ENCODE measurements at places on chromosomes 7 and 10.

- no peak for DNase-seq
- no peaks in the 10 kb centered on the region for H3K27me3 ChIP-seq
- peaks cover 11% of the 10 kb centered on the region for H3K36me3 ChIP-seq
- no peaks in the 10 kb centered on the region for H3K4me1 ChIP-seq
- no peak overlapping the region for H3K27ac ChIP-seq
- no peak overlapping the region for H3K4me3 ChIP-seq
Observed at GRCh38 chr10:103224133-103224532, 21.6 kb upstream of the RPEL1 start.

DNA sequence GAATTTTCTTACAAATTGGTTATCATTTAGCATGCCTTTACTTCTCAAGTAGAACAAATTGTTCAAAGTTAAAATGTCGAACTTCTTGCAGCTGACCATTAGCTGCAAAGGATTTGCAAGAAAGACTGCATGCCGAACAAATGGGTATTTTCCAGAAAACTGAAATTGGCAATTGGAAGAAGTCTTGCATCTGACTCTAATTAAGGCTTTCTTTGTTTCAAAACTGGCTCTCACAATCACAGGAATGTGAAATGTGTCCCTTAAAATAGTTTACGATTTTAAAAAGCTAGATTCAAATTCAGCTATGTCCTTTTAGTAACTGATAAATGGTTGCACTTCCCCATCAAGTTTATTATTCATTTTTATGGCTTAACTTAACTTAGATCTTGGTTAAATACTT lies 207.9 kb downstream of the ARL4A start:
- no peaks in the 10 kb centered on the region for H3K4me1 ChIP-seq
- H3K27ac ChIP-seq, result no peak overlapping the region
- no peak for DNase-seq

DNA sequence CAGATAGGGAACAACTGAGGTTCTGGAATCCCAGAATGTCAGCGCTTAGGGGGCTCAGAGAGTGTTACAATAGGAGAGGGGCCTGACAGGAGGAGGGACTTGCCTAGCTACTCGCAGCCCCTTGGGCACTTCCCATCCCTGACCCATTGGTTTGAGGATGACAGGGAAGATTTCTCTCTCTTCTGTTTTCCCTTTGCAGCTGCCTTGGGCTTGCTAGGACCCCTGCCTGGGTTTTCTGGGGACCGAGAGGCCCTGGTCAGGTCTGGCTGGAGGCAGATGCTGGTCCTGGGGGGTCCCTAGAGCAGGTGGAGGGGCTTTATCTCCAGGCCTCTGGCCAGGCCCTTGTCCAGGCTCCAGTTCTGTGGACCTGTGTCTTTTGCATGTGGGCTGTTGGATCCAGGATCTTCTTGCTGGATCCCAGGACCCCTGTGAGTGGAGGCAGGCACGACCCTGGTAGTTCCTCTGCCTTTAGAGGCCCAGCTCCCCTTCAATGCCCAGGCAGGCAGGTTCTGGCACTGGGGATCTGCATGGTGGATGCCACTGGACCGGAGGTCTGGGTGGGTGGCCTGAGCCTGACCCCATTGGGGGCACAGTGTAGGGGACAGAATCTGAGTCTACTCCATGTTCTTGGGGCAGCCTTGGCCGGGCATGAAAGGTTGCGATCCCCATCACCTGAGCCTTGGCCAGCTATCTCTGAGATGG lies 26.9 kb downstream of the RAMP3 start:
- DNase-seq, result no peak
- H3K36me3 ChIP-seq, result no peaks in the 10 kb centered on the region
- peaks cover 7% of the 10 kb centered on the region for H3K27me3 ChIP-seq
- no peak overlapping the region for H3K27ac ChIP-seq
- no peaks in the 10 kb centered on the region for H3K4me1 ChIP-seq

GRCh38 chr7:158061026-158061630 lies 526.5 kb downstream of the PTPRN2 start:
- H3K27me3 ChIP-seq, result no peaks in the 10 kb centered on the region
- no peaks in the 10 kb centered on the region for H3K4me1 ChIP-seq
- peak; percentile 37 for DNase-seq
- no peak overlapping the region for H3K4me3 ChIP-seq
- H3K36me3 ChIP-seq, result no peaks in the 10 kb centered on the region

DNA sequence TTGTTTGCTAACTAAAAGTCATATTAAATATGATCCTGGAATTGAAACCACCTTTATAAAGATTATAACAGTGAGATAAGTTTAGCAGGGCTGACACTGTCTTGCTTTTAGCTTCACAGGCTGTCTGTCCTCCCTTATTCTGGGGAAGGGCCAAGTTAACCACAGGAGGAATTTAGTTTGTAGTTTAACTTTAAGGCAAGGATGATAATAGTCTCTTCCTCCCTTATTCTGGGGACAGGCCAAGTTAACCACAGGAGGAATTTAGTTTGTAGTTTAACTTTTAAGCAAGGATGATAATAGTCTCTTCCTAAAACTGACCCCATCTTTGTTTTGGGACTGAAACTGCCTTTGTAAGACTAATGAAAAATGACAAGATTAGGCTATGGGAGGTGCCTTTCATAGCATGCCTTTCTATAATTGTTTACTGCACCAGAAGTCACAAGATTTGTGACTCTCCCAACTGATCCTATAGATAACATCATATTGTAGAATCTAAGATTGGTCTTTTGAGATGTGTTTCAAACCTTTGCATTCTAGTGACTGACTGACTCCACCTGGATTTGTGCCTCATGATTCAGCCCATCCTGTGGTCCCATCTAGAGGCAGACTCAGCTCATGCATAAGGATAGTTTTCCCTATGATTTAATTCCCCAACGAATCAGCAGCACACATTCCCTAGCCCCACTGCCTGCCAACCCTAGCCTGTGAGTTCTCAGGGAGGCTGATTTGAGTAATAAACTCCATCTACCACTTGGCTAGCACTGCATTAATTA lies 212.0 kb downstream of the MAGI2 start:
- H3K36me3 ChIP-seq, result no peaks in the 10 kb centered on the region
- no peaks in the 10 kb centered on the region for H3K4me1 ChIP-seq
- H3K27ac ChIP-seq, result no peak overlapping the region
- no peaks in the 10 kb centered on the region for H3K27me3 ChIP-seq
- DNase-seq, result no peak
- no peak overlapping the region for H3K4me3 ChIP-seq

DNA sequence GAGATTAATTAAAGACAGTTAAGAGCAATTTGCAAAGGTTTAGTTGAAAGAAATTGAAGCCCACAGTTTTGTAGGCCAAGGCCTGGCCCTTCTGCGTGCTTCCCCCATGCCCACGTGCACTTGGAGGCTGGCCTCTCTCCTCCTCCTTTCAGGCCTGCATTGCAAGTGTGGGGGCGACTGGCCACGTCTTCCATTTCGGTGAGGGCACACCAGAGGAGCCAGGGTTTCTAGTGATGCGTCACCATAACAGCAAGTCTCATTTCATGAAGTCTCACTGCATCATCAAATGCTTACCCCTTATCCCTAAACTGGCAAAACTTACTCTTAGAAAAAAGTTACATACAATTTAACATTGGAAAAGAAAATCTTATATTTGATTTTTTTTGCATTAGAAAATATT lies 141.2 kb downstream of the NRF1 start:
- H3K4me1 ChIP-seq, result peaks cover 9% of the 10 kb centered on the region
- H3K36me3 ChIP-seq, result no peaks in the 10 kb centered on the region
- no peaks in the 10 kb centered on the region for H3K27me3 ChIP-seq
- no peak overlapping the region for H3K27ac ChIP-seq
- no peak overlapping the region for H3K4me3 ChIP-seq

DNA sequence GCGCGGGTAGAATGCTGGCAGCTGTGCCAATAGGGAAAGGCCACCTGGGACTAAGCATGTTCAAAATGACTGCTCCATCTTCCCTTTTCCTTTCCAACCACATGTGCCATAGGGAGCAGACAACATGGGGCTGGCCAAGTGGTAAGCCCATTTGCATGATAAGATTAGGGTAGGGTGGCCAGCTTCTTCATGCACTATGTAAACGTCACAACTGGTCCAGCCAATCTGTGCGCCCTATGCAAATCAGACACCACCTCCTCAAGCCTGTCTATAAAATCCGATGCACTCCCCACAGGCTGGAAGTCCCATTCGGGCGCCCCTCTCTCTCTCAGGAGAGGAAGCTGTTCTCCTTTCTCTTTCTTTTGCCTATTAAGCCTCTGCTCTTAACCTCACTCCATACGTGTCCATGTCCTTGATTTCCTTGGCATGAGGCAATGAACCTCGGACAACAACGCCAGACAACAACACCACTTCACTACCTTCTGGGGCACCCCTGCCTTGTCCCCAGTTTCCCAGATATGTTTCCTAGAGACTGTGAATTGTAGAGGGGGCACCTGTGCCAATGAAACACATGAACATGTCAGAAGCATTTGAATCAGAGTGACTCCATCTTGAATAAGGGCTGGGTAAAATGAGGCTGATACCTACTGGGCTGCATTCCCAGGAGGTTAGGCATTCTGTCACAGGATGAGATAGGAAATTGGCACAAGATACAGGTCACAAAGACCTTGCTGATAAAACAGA lies 19.1 kb upstream of the EXOC6 start:
- no peaks in the 10 kb centered on the region for H3K36me3 ChIP-seq
- no peak for DNase-seq
- H3K4me3 ChIP-seq, result no peak overlapping the region
- H3K27me3 ChIP-seq, result no peaks in the 10 kb centered on the region
- no peak overlapping the region for H3K27ac ChIP-seq
